ENCODE measurements at places on chromosomes 4 and X. TPM values are rescaled to one million over a fixed set of nuclear protein-coding genes. Genes with fewer than 3 reads are reported as not detected.

ANXA10 gene
- not detected for total RNA-seq

DNA sequence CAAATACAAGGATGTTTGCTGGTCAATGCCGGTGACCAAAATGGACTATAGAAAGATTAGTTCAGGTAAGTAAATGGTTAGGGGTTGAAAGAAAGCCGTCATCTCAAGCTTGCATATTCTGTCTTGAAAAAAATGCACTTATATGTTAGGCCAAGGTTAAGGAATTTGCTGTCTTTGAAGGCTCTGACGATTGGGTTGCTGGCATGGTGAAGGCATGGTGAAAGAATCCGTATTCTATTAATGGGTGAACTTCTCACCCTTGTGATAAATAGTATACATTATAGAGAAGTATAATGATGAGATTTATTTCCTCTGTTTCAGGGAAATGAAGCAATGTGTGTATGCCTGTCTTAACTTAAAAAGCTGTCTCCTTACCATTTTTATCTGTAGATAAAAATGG is 132.6 kb downstream of the ADGRL3 start:
- no peak for DNase-seq

GRCh38 chrX:77275392-77275791 is 171.8 kb upstream of the FGF16 start:
- no peak for DNase-seq

- DNase-seq = no peak
Observed at GRCh38 chr4:188918787-188919186, 779.5 kb downstream of the TRIML1 start.

- no peak for DNase-seq
Observed at GRCh38 chr4:16692524-16692923, 205.9 kb downstream of the LDB2 start.

- no peak for DNase-seq
Observed at GRCh38 chr4:131258361-131258760, 1890.7 kb upstream of the PCDH10 start.

- no peak for DNase-seq
Observed at GRCh38 chr4:65437102-65437501, 233.2 kb downstream of the EPHA5 start.

DNA sequence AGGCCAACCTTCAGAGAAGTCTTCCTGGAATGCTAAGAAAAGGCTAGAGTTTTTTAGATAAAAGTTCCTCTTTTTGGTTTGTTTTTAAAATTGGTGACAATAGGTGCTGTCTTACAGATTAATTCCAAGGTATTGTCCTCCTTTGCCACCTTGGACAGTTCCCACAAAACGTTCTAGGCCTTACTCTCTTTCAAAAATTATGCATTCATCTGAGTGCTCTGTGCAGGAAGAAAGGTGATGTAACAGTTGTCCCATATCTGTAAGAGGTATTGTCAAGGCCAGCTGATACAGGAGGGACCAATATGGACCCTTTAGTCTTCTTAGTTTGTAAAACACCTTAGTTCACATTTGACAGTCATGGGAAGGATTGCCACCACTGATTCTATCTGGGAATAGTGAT is 15.9 kb upstream of the CXCL5 start:
- no peak for DNase-seq

PNMA6F gene
- not detected for total RNA-seq

- DNase-seq = no peak
Observed at GRCh38 chr4:172887959-172888358, 280.7 kb upstream of the GALNT7 start.

DNA sequence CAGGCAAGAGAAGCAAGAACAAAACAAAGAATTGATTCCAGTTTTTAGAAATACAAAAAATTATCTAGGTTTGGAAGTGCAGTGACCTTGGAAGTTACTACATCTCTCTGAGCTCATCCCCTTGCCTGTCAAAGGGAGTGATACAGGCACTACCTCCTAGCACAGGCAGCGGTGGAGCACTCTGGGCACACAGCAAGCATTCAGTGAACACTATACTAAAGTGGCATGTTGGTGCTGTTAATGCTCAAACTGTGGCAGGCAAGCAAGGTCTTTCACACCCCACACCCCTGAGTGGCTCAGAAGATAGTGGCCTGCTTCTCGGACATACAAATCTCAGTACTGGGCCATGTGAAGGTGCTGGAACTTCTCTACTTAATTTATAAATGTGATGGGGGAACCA is 51.2 kb downstream of the DRD5 start:
- no peak for DNase-seq

DNA sequence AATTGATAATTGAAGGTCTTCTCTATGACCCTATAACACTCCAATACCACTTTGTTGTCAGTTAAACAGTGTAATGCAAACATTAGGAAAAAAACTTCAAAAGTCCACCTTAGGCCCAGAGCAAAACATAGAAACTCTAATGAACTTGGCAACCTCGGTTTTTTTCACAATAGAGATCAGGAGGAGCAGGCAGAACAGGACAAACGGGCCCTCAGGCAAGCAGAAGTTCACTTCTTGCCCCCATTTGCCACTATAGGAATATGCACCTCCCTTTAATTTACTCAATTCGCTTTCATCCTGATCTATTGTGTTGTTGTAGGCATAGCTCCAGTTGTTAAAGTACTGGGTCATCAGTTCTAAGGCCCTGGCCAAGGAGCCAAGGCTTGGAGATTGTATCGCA is 18.2 kb downstream of the ACOX3 start:
- no peak for DNase-seq

DNA sequence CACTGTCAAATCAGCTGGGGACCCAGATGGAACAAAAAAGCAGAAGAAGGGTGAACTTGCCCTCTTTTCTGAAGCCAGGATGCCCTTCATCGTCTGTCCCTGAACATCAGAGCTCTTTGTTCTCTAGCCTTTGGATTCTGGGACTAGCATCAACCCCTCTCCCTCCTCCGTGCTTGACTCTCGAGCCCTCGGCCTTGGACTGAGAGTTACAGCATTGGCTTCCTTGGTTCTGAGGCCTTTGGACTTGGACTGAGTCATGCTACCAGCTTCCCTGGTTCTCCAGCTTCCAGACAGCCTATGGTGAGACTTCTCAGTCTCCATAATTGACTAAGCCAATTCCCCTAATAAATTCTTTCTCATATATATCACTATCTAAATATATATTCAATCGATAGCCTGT is 38.4 kb downstream of the WDFY3 start:
- DNase-seq = no peak

PARM1 gene
- 209 TPM for total RNA-seq

DNA sequence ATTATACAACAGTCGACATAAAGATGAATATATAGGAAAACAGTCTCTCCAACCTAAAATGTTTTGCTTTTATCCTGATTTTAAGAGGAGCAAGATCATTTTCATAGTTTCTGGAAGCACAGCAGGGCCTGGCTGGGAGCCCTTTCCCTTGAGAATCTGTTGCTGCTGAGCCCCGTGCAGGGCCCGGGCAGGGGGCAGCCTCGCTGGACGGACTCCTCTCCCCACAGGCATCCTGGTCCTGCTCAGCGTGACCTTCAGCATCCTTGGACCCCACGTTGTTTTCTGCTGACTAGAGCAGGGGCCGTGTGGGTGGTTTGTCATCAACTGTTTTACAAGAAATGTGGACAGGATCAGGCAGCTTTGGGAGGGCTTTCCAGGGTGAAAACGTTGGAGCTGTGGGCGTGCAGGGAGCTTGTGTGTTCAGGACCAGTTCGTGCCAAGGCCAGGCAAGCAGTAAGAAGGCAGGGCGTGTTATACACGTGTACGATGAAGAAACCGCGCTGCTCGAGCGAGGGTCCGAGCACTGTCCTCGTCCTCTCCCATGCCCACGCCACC is 25.0 kb downstream of the CPZ start:
- peak; percentile 11 for DNase-seq

GRCh38 chrX:86910602-86911311 is 606.8 kb upstream of the KLHL4 start:
- no peak for DNase-seq

PCDH11X gene
- total RNA-seq = 0.17 TPM

- DNase-seq = no peak
Observed at GRCh38 chr4:82983444-82983843, 27.2 kb downstream of the LIN54 start.

AMMECR1 gene
- total RNA-seq = 8.2 TPM

DNA sequence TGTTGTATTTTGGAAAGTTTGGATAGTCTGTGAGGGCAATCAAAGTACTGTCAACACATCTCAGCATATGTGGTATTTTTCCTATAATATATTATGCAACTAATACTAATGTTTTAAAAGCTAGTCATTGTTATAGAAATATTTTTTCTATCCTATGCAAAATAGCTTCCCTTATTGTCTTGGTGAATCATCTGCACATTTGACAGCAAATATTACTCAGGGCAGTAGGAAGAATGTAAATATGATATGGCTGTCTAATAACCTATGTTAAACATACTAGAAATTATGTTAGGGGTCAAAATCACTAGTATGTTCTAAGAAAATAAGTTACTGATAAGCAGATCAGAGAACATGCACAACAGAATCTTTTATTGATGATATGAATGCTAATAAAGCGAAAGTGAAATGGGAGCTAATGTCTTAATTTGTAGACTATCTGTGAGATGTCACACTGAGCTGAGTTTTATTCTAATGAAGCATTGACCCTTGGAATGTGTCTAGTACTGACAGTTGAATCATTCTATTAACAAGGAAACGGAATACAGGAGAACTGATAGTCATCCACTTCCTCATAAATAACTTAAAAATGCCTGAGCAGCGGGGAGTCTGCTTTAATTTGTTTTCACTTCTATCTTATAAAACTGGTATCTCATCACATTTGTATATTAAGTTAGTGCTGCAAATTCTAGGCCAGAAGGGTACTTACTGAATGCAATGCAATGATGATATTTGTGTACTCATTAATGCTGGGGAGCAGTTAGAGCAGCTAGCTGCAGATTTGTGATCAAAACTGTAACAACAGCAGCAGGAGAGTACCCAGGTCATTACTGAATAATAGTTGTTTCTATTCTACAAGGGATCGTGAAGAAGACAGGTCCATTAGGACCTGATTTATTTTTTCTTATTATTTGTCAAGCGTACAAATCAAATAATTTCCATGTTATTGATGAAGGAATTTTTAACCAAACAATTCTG is 440.3 kb upstream of the AADAT start:
- DNase-seq = no peak

DNA sequence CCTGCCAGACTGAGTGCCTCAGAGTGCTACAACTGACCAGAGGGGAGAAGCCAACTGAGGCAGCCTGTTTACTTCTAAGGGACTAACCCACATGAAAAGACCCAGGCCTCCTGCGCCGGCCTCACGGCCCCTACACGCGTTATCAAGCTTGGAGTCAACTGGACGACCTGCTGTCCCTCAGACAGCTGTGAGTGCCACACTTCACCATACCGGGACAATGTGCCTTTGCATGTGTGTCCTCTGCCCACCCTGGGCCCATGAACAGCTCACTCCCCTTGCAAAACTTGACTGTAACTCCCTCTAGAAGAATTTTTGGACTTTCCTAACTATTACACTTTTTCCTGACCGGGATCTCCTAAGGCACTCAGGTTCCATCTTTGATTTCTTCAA is 1.8 kb downstream of the NOP14 start:
- DNase-seq = no peak

All from mucosa of descending colon (tissue), 3 donors.